ENCODE measurements at places on chromosomes 3 and 15. TPM values are rescaled to one million over a fixed set of nuclear protein-coding genes. Genes with fewer than 3 reads are reported as not detected.

DNASE1L3 gene
- 13.3 TPM for total RNA-seq

CHRNA7 gene
- 10.1 TPM for total RNA-seq

DNA sequence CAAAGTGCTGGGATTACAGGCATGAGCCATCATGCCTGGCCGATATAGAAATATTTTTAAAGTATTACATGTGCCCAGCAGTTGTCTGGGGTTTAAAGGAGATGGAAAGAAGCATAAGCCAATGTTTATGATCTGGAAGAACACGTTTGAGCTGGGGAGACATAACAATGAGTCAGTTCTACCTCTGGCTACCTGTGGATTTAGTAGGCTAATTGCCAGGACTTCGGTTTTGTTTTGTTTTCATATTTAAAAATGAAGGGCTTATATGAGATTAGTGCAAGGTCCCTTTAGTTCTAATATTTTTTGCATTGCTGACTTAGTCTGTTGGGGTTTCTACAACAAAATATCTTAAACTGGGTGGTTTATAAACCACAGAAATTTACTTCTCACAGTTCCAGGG, 22.9 kb upstream of the TNFSF10 start:
- no peak overlapping the region for H3K4me3 ChIP-seq
- no peak overlapping the region for H3K27ac ChIP-seq
- peaks cover 37% of the 10 kb centered on the region for H3K4me1 ChIP-seq
- no peaks in the 10 kb centered on the region for H3K27me3 ChIP-seq

DNA sequence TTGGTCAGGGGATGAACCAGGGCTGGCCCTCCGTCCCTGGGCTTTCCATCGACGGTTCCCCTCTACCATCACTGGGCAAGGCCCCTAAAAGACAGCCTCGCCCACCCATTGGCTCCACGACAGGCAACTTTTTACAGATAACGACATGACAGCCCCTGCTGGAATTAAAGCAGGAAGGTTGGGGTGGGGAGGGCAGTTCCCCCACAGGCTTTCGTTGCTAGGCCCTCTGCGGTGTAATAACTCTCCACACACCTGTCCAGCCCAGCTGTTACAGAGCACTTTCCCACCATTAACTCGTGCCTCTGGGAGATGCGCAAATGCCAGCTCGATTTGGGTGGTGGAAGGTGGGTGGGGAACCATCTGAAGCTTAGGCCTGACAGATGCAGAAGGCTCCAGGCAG, 264.2 kb upstream of the TLE3 start:
- H3K4me1 ChIP-seq: no peaks in the 10 kb centered on the region
- no peaks in the 10 kb centered on the region for H3K36me3 ChIP-seq
- DNase-seq: peak; percentile 91

- no peak overlapping the region for H3K4me3 ChIP-seq
- H3K27ac ChIP-seq: no peak overlapping the region
- DNase-seq: no peak
- H3K27me3 ChIP-seq: no peaks in the 10 kb centered on the region
Observed at GRCh38 chr3:59481776-59482400, 432.1 kb upstream of the CFAP20DC start.

DNA sequence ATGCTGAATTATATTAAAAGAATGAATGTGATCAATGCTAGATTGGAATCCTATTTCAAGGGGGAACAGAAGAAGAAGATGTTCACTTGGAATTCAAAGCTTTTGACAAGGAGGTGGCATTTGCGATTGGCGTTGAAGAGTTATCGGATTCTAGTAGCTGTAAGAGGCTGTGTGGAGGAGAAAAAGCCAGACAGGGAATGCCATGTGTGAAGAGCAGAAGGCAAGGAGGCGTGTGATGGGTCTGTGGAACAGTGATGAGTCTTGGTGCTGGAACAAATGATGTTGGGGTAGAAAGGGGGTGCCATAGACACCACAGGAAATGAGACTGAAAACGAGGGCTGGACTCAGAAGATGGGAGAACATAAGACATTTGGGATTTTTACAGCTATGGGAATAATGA, 30.5 kb upstream of the ATP10A start:
- DNase-seq: no peak
- H3K4me3 ChIP-seq: no peak overlapping the region
- no peaks in the 10 kb centered on the region for H3K36me3 ChIP-seq
- no peak overlapping the region for H3K27ac ChIP-seq
- no peaks in the 10 kb centered on the region for H3K4me1 ChIP-seq
- no peaks in the 10 kb centered on the region for H3K27me3 ChIP-seq

DNA sequence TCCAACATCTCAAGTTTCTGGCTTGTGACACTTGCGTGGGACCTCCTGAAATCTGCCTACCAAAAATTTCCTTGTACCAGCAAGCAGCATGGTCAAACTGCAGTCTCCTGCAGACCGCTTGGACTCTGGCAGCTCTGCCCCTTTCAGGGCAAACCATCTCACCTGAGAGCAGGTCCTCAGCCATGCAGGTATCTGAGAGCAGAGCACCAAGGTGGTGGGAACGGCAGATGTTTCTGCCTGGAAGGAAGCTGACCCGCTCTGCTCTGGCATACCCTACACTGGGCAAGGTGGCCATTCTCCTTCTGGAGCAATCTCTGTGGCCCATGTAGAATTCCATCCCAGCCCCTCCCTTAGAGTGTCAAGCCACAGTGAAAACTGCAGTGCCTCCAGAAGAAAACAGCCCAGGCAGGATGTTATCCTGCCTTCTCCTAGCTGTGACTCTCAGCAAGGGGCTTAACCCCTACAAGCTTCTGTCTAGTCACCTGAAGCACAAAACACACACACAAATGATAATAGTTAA, 21.6 kb downstream of the MESD start:
- no peaks in the 10 kb centered on the region for H3K36me3 ChIP-seq
- no peaks in the 10 kb centered on the region for H3K27me3 ChIP-seq
- peak; percentile 79 for DNase-seq
- H3K4me1 ChIP-seq: no peaks in the 10 kb centered on the region

DNA sequence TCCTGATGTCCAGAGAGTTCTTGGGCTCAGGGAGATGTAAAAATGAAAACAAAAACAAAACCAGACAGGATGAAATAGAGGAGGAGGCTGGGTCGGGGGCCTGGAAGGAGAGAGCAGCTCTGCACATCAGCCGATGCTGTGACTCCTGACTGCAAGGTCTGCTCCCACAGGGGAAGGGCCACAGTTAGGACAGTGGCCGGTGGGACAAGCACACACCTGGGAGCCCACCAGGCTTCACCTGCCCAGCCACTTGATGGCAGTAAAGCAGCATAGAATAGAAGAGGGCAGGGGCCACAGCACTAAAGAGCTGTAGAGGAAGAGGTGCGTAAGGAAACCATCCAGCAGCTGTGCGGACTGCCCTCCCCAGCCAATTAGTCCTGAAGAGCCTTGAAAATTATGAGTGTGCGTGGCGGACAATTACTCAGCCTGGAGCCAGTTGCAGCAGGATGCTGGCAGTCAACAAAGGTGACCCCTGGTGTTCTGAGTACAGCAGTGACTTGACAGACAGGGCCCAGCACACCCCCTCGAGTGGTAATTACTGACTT, 29.8 kb downstream of the ALS2CL start:
- H3K27me3 ChIP-seq: no peaks in the 10 kb centered on the region
- no peak overlapping the region for H3K4me3 ChIP-seq
- H3K36me3 ChIP-seq: no peaks in the 10 kb centered on the region
- DNase-seq: no peak

DNA sequence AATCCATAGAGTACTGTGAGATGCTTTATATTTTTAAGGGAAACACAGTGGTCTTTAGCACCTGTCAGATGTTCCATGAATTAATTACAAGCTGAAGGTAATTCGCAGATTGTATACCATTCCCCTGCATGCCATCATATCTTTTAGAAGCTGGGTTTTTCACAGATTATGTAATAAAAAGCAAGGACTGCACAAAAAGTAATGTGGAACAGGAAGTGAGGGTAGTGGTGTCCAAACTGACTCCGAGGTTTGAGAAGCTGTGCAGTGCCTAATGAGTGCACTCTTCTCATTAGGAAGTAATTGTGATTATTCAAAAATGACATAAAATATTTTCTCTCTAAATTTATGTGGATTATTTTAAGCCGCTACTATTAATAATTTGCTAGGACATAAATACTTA, 123.2 kb downstream of the GOLIM4 start:
- H3K27me3 ChIP-seq: no peaks in the 10 kb centered on the region
- no peak overlapping the region for H3K27ac ChIP-seq
- H3K36me3 ChIP-seq: no peaks in the 10 kb centered on the region

ROBO1 gene
- 66.5 TPM for total RNA-seq

MUSTN1 gene
- total RNA-seq: 30.2 TPM

CYP8B1 gene
- not detected for total RNA-seq

DNA sequence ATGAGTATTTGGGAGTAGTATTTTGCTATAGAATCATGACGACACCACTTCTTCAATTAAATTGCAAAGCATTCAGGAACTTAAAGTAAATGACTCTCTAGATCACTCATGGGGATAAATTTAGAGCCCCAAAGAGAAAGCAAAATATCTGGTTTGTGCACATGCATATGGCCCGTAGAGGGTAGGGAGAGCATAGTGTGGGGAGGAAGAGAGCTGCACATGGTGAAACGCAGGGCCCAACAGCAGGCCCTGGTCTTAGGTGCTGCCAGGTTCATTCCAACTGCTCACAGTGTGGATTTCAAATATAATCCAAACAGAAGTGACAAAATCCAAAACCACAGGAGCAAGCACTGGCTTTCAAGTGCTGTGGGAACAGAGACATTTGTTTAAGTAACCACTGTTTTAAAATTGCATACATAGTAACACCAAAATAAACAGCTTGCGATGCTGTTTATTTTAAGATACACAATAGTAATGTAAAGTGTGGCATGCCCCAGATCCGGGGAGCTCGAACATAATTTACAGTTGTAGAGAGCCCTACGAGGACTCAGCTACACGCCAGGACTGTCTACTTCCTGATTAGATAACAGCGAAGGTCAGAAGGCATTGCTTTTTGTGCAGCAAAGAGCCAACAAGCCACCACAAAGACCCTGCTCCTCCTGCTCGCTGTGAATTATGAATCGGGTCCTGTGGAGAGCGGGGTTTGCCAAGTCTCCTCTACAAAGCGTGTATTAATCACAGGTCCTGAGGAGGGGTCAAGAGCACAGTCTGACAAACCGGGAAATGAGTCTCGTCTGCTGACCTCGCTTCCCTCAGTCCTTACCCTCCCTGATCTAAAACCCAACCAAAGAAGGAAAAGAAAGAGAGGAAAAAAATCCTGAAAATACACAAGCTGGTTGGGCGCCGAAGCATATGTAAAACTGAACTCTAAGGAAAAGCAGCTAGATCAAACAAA, 80.6 kb downstream of the MEIS2 start:
- no peaks in the 10 kb centered on the region for H3K36me3 ChIP-seq
- no peaks in the 10 kb centered on the region for H3K27me3 ChIP-seq
- no peak for DNase-seq
- no peak overlapping the region for H3K4me3 ChIP-seq
- H3K4me1 ChIP-seq: peaks cover 34% of the 10 kb centered on the region

DNA sequence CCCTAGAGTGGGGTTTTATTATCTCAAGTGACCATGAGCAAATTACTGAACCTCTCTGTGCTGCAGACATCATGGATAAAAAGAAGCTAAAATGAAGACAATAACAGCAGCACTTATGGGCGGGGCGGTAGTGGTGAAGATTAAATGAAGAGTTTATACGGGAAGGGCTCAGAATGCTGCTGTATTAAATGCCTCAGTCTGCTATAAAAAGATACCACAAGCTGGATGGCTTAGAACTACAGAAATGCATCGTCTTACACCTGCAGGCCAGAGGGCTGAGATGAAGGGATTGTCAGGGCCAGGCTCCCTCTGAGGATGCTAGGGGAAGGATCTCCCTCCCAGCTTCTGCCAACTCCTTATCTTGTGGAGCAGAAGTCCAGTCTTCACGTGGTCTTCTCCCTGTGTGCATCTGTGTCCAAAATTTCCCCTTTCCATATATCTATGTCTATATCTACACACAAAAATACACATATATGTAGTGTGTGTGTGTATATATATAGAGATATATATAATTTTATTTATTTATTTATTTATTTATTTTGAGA, 2.9 kb downstream of the ALG1L2 start:
- no peak overlapping the region for H3K4me3 ChIP-seq
- no peaks in the 10 kb centered on the region for H3K27me3 ChIP-seq
- no peaks in the 10 kb centered on the region for H3K36me3 ChIP-seq
- H3K4me1 ChIP-seq: no peaks in the 10 kb centered on the region
- DNase-seq: no peak

DNA sequence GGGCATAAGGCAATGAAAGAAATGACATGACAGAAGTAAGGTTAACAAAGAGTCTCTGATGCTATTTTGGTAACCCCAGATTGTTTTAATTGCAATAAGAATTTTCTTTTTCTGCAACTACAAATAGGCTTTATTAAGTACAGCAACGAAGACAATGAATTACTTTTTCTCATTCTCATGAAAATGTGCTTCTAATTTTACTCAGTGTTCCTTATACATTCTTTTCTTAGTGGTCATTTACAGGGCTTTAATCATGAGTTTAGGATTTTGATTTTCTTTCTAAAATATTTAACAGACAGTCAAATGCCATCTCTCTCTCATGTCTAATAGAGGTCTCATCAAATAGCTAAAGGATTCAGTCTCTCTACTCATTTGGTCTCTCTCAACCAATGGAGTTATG, 452.1 kb downstream of the RAP2B start:
- no peak for DNase-seq
- no peak overlapping the region for H3K4me3 ChIP-seq
- no peak overlapping the region for H3K27ac ChIP-seq
- no peaks in the 10 kb centered on the region for H3K27me3 ChIP-seq

GRCh38 chr3:152621006-152621868, 213.7 kb upstream of the P2RY1 start:
- H3K4me3 ChIP-seq: no peak overlapping the region
- H3K4me1 ChIP-seq: peaks cover 26% of the 10 kb centered on the region
- no peak overlapping the region for H3K27ac ChIP-seq
- no peak for DNase-seq
- no peaks in the 10 kb centered on the region for H3K27me3 ChIP-seq
- H3K36me3 ChIP-seq: no peaks in the 10 kb centered on the region

GNAT1 gene
- total RNA-seq: not detected

DNA sequence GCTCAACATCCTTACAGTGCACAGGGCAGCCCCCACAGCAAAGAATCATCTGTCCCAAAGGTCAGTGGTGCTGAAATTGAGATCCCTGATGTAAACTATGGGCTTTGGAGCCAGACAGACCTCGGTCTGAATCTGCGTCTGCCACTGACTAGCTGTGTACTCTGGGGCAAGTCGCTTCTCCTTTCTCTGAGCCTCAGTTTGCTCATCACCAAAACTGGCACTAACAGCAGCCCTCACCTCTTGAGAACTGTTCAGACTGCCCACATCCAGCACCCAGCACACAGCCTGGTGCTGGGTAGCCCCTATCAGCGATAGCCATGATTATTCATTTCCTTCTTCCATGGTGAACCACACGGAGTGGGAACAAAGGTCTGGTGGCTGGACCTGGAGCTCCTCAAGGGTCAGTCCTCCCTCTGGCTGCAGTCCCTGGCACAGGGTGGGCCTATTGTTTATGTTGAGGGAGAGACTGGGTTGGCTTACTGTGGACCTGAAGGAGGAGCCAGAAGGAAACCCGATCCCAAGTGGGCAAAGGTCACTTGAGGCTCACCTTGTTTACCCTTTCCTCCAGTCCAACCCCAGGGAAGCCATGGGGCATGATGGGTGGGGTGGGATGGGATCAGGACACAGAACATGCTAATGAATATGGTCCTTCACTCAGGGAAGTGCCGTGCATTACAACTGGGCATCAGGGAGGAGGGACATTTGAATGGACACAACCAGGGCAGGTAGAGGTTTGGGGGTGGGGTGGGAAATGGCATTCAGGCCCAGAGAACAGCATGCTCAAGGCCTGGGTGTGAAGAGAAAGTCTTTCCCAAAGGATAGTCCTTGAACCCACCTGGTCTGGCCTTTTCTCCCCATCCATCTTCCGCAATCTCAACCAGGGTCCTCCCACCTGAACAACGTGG, 1.6 kb upstream of the PRKCD start:
- no peaks in the 10 kb centered on the region for H3K36me3 ChIP-seq
- H3K27me3 ChIP-seq: no peaks in the 10 kb centered on the region

UBA7 gene
- total RNA-seq: 68.3 TPM
